Lung microvascular endothelial cell (primary cell): ENCODE measurements at places on chromosomes 11 and 22. TPM values are rescaled to one million over a fixed set of nuclear protein-coding genes. Genes with fewer than 3 reads are reported as not detected.
A peak's percentile ranks its signal among the peaks of the same experiment; 100 is the strongest.

DNA sequence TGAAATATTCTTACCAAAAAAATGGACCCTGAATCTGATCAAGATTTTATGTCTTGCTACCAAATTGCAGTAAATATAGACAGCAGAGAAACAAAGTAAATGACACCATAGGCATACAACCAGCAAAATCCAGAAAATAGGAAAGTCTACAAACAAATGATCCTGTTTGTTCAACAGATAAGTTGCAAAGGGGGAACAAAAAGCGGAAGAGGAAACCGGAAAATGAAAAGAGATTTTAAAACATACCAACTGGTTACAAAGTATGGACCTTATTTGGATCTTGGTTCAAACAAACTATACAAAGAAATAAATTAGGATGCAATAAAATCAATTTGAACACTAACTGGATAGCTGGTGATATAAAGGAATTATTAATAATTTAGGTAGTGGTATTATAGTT, 92.0 kb downstream of the TMPRSS5 start:
- DNase-seq, result no peak

DNA sequence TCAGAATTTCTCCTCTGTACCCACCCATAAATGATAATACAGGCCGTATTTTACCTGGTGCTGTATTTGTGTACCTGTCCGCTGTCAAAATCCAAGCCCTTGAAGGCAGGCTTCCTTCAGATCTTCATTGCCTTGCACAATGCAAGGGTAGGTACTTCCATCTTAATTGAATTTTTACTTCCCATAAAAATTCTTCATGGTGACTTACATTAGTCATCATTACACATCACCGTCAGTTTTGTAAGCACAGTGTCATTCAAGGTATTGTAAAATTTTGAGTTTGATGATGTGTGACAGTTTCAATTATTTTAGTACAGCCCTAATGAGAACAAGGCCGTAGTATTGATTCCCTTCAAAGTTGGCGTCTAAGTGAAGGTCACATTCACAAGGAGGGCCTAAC, 770 bp upstream of the TSG101 start:
- peak; percentile 42 for DNase-seq

Gene C11orf52
- 0.65 TPM in 1 of 2 replicates, not detected in the other for total RNA-seq

Gene LRP4
- 0.40 and 0.87 TPM in 2 replicates for total RNA-seq

DNA sequence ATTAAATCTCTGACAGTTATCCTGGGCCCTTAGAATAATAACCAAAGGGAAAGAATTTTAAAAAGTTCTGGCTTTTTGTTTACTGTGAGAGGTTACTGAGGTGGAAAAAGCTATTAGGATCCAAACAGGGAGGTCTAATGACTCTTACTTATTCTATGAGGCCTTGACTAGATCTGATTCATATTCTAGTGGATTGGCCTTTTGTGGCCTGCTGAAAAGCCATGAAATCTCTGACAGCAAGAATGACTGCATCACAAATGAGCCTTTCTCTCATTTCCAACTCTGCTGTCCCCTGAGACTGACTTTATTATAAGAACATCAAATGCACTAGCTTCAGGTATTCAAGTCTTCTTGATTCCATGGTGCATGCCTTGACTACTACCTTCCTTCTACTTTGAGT, 1797.6 kb downstream of the LRRC4C start:
- no peak for DNase-seq

GRCh38 chr11:30432716-30433115, 109.8 kb downstream of the ARL14EP start:
- no peak for DNase-seq

Gene TPP1
- 61.2 and 69.2 TPM in 2 replicates for total RNA-seq

- DNase-seq, result peak; percentile 79
Measured at GRCh38 chr11:45872651-45873356, 12.6 kb upstream of the MAPK8IP1 start.

- peak; percentile 40 for DNase-seq
Measured at GRCh38 chr22:35359380-35360065, 21.4 kb upstream of the HMOX1 start.
